Right atrium auricular region (tissue), 2 donors: ENCODE measurements at places on chromosomes 4 and X. TPM values are rescaled to one million over a fixed set of nuclear protein-coding genes. Genes with fewer than 3 reads are reported as not detected.

GRCh38 chr4:31657859-31658570 is 937.8 kb downstream of the PCDH7 start:
- DNase-seq = no peak

GRCh38 chr4:144801731-144802130 is 155.8 kb downstream of the HHIP start:
- DNase-seq = no peak

DNA sequence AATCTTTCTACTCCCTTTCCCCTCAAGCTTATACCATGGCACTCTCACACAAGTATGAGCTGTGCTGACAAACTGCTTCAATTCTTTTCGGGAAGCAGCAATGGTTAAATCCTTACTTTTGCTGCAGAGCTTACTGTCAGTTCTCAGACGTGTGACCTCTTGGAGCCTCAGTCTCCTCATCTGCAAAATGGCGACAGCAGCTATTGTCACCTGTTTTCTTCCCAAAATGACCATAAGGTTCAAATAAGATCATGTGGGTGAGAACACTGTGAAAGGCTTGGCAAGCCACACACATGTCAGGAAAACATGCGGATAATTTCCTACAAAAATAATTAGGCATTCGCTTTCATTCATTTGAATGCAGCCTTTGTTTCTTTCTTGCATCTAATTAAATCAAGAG is 36.8 kb upstream of the IRF2 start:
- no peak for DNase-seq

Gene NXF2
- not detected for total RNA-seq

Gene L1CAM
- 7.0 TPM for total RNA-seq

Gene ERVMER34-1
- 3.9 TPM for total RNA-seq
